Bronchial epithelial cell (primary cell): ENCODE measurements at places on chromosomes 5 and 9. TPM values are rescaled to one million over a fixed set of nuclear protein-coding genes. Genes with fewer than 3 reads are reported as not detected.

The OSMR gene
- 36.9 and 40.7 TPM in 2 replicates for total RNA-seq

The CA9 gene
- total RNA-seq, result 3.2 and 28.5 TPM in 2 replicates

The KCNV2 gene
- total RNA-seq, result not detected in 2 replicates

GRCh38 chr5:17839848-17840247 is 205.6 kb downstream of the TAF11L14 start:
- DNase-seq, result no peak

DNA sequence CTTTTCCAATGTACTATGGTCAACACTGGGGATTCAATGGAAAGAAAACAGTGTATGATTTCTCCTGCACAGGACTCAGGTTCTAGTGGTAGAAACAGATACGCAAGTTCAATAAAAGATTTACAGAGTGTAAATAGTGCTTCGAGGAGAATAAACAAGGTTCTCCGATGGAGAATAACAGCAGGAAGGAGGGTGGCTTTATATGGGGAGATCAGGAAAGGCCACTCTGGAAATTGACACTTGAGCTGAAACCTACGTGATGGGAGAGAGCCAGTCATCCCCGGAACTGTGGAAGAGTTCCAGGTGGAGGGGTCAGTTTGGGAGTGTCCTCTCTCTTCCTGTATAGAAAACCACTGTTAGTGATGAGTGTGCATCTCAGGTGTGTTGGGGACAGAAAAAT is 65.9 kb downstream of the GARNL3 start:
- no peak for DNase-seq

GRCh38 chr5:175822225-175822624 is 49.2 kb upstream of the CPLX2 start:
- DNase-seq, result no peak

GRCh38 chr5:99866740-99867139 is 668.4 kb upstream of the FAM174A start:
- no peak for DNase-seq
